Activated CD4-positive, CD25-positive, alpha-beta regulatory T cell treated with anti-CD3 and anti-CD28 coated beads, Interleukin-2, amount 50 U/mL, for 72 hours (primary cell): ENCODE measurements at places on chromosomes 1 and 21.
A peak's percentile ranks its signal among the peaks of the same experiment; 100 is the strongest.

GRCh38 chr1:64112281-64112680 lies 91.1 kb upstream of the UBE2U start:
- DNase-seq, result no peak

GRCh38 chr21:40905251-40905650 lies 58.3 kb upstream of the DSCAM start:
- DNase-seq, result no peak

GRCh38 chr21:42560517-42561179 lies 47.0 kb downstream of the SLC37A1 start:
- DNase-seq, result peak; percentile 11

GRCh38 chr21:29233611-29234540 lies 64.8 kb upstream of the BACH1 start:
- DNase-seq, result no peak

- DNase-seq, result peak; percentile 79
Measured at GRCh38 chr1:24964811-24965570, 34.9 kb upstream of the RUNX3 start.

DNA sequence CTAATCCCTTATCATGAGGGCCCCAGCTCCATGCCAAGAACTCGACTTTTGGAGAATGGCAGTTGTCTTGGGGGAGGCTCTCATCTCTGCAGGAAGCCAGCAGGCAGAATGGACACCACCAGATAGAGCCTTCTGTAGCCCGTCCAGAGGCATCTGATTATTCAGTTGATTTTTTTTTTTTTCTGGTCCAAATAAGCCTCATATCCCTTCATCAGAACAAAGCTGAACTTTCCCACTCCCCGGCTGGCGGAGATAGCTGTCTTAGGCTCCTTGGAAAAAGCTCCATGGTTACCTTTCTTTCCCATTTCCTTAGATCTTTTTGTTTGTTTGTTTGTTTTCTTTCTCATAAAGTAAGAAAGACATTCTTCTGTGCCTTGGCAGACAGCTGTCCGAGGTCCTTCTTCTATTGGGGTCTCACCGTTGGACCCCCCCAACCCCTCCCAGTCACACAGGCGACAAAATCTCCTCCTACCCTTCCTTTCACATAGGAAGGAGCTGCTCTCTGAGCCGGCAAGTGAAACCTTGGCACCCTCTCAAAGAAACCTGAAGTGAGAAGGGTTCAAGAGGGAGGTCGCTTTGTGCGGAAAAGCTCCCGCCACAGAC lies 278.5 kb downstream of the RPS6KC1 start:
- no peak for DNase-seq

DNA sequence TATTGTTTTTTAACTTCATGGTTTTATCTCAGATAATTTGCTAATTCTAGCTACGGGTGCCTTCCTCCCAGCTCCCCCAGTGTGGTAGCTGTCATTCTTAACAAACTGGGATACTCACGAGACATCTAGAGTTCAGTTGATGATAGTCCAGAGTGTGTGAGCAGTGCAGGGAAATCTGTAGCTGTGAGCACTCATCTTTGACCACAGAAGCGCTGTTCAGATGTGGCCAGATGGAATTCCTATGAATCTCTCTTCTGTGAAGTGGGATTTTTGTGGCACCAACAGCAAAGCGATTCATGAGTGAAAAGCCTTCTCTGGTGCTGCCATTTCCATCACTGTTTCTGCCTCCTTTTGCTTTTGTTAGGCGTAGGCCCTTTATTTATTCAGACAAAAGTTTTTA lies 125.1 kb downstream of the NFIA start:
- no peak for DNase-seq

GRCh38 chr1:190373705-190374336 lies 103.8 kb downstream of the BRINP3 start:
- no peak for DNase-seq

DNA sequence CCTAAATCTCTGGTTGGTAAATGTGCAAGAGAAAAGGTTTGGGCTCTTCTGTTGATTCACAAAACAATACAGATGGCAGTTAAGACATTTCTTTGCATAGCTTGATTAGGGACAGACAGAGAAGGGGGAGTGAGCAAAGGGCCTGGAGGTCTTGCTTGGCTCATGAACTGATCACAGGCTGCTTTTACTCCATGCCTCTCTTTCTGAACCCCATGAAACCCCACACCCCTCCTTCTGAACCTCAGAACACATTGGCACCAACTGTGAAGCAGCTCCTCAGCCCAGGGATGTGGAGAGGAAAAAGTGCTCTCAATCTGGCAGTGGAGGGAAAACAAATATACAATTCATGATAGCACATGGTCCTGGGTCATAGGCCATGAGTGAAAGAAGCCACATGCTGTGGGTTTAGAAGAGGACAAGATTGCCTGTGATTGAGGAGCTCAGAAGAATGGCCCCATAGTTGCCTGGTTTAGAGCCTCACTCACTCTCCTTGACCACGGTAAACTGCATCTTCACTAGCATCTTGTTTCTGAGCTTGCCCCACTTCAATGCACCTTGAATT lies 111.6 kb upstream of the GADD45A start:
- no peak for DNase-seq

GRCh38 chr1:93905734-93906133 lies 3.5 kb downstream of the GCLM start:
- no peak for DNase-seq

- DNase-seq, result no peak
Measured at GRCh38 chr1:22071511-22071910, 19.0 kb downstream of the CDC42 start.

GRCh38 chr21:44589586-44590305 lies 2.6 kb downstream of the KRTAP10-6 start:
- no peak for DNase-seq

- peak; percentile 66 for DNase-seq
Measured at GRCh38 chr1:155173478-155174323, at the start of gene TRIM46. Gene TRIM46 (plus strand): TSS chr1:155173849. CDS start chr1:155173967, 118 bp downstream.

DNA sequence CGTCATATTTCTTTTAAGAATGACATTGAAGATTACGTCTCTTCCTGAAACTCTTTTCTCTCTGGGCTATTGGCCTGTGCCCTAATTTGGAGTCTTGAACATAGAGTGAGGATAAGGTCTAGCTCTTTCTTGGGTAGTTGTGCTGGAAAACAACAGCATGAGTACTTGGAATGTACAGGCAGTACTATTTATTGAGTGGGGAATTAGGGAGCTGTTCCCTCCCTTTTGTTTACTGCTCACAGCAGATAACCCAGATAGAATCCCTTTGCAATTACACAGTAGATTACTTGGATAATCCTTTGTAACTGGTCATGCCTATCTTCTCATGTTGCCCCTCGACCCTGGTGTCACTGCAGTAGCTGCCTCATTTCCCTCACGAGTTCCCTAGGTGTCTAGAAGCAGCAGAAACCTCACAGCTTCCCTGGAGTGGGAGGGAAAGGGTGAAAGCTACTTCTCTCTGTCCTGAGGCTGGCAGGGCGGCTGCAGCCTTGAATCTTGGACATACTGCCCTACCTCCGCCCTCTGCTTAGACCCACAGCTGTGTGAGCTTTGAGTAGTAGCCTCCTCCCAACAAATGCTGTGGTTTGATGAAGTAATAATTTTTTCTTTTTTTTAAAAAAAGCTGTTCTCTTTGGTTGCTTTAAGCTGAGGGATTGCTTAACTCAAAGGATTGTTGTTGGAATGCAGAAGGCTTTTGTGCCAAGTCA lies 70.6 kb downstream of the FGGY start:
- DNase-seq, result no peak

DNA sequence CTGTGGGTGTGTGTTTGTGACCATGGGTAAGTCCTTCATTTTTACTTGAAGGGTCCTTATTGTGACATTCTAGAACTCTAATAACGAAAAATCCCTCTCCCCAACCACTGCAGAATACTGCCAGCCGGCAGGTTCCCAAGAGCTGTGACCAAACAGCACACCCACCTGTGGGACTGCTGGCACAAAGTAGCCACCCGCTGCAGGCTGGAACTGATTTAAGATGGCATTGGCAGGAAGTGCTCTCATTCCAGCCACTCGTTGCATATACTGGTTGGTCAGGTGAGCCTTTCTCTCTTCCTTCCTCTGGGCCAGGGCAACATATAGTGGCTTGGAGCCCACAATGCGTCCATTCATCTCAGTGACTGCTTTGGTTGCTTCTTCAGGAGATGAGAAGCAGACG lies 11.6 kb downstream of the PABPC4 start:
- DNase-seq, result no peak

DNA sequence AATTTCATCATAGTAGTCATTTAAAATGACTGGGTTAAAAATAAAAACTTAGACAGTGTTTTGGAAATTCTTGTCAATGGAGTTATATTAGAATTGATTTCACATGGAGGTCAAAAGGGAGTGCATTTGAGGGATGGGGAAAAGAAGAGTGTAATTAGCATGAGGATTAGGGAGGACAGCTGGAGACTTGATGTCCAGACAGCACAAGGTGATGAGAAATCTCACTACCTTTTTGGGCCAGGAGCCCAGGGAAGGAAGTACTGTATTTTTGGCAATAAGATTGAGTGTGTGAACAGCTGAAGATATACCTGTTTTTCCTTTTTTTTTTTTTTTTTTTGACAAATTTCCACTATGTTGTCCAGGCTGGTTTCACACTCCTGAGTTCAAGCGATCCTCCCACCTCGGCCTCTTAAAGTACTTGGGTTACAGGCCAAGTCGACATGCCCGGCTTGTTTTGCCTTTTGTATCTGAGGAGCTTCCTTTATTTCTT lies 163.6 kb downstream of the PAPPA2 start:
- no peak for DNase-seq

DNA sequence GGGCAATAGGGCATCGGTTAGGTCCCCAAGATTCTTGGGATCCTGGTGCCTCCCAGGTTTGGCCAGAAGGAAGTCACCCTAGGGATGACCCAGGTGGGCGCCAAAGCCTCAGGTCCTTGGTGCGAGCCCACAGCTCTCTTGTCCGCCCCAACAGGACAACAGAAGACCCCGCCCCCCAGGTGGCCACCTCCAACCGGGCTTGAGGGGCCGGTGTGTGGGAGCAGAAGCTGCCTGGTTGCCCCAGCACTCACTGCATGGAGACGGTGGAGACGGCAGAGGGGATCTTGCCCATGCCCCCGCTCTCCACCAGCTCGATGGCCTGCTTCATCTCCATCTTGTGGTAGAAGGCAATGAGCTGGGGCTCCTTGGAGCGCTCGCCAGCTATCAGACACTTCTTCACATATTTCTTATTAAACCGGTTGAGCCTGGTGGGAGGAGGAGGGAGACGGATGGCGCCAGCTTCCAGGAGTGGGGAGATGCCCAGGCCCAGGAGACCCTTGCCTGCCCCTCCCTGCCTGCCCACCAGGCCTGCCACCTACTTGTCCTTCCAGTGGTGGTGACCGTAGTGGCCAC lies 52.7 kb downstream of the SLC9A1 start:
- no peak for DNase-seq

DNA sequence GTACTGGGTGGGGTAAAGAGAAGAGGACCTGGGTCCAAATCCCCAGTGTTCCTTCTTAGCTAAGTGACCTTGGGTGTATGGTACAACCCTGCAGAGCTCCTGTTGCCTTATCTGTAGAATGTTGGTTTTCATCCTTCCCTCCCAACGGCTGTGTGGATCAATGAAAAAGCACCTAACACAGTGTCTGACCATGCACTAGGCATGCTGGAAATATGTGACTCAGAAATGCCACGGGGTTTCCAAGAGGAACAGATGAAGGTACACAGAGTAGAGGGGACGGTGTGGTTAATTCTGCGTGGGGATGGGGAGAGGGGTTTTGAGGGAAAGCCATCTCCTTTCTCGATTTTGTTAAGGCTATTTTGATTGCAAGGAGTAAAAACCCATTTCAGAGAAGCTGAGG lies 8.6 kb downstream of the NIPAL3 start:
- no peak for DNase-seq

DNA sequence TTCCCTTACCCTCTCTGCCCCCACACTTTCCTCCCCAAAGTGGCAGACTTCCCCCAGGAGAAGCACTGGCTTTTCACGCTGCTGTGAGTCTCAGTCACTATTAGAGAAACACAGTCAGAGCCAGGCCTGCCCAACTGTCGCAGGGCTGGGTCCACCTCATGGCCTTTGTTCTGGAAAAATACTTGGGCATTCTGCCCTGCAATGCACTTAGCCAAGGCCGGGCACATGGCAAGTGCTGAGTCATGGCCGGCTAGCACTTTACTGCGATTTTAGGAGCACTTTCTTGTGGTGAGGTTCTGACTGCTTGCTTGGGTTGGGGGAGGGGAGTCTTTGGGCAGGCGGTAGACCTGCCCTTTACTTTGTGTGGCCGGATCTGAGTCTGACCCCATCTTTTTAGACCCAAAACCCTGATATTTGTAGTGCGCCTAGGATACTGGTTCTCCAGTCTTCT lies 7.7 kb downstream of the EPHX1 start:
- DNase-seq, result no peak

DNA sequence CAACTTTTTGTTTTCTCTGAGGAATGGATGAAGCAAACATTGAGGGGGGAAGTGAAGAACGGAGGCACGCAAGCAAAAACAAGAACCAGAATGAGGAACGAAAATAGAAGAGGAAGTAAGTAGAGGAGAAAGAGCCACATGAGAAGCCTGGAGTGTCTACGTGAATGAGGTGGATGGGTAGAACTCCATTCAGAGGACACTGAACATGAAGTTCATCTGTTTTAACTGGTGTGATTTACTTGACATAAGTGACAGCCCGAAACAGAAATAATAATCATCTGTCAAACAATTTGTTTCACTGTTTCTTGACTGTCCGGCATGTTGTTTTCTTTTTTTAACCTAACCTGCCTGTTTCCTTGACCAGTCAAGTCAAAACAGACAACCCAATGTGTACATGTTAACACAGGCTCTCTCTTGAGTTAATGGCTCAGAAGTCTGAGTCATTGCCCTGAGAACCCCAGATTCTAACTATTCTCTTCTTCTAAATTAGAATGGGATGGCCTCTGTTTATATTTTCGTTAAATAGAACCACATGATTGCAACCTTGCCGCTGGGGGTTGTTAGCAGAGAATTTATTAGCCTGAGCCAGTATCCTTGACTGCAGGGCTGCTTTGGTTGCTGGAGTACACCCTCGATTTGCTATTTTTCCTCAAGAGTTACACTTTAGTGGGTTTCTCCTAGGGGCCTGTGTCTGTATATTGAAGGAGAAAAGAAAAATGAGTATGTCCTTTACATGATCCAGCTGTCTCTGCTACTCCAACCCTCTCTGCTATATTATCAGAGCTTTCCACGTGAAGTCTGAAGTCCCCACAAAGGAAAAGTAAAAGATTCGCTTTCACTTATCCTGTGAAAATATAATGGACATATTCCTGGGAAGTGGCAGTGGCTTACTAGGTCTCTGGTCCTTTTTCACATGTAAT lies 151.7 kb downstream of the ZC3H11B start:
- DNase-seq, result no peak

DNA sequence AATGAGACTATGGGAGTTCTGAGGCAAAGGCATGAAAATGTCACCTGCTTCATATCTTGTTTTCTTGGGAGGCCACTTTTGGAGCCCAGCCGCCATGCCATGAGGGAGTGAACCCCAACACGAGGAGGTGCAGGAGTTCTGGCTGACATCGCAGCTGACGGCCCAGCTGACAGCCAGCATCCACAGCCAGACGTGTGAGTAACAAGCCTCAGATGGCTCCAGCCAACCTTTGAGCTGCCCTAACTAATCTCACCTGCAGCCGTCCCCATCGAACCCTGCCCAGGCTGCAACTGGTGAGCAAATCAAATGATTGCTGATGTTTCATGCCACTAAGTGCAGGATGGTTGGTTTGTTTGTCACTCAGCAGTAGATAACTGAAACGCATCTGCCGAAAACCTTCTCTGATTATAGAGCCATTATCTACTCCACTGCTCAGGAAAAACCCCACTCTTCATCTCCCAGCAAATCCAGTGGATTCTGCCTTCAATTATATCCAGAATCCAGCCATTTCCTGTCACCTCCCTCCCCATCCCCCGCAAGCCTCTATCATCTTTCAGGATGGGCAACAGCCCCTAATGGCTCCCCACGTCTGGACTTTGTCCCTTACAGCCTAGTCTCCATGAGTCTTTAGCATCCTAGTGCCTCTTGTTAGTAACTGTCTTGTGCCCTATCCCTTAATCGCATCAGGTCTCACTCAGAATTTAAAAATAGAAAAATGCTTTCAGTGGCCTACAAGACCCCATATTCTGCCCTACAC lies 18.5 kb upstream of the RAB4A start:
- DNase-seq, result no peak
